ENCODE measurements at places on chromosomes 12 and 14.

GRCh38 chr14:73788701-73789551 is 62.7 kb upstream of the PTGR2 start:
- no peak for DNase-seq

DNA sequence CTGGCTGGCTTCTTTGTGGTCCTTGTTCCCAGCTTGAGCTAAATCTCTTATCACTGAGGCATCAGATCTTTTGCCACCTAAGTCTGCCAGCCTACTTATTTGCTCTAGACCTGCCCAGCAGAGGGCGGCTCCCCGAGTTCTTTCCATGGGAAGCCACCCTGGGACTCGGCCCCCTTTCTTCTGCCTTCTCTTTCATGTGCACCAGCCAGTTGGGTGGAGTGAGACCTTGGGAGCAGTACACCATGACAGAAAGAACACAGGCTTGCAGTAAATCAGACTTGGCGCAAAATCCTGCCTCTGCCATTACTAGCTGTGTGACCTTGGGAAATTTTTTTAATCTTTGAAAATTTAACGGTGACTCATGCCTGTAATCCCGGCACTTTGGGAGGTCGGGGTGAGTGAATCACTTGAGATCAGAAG is 7.4 kb downstream of the SMAGP start:
- peak; percentile 17 for DNase-seq

DNA sequence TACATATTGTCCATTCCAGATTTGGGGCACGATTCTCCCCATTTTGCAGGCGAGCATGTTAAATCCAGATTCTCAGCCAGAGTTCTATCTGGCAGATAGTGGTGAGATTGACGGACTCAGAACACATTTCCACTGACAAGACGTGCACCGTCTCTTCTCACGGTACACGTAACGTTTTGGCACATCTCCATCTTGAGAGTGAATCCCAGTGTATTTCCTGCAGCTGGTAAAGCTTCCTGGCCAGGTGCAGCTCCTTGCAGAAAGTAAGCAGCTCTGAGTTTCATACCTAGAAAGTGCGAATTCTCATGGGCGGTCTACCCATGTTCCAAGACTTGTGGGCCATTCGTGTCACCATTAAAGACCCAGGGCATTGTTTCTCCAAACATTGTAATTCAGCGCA is 102.6 kb downstream of the TSPAN9 start:
- DNase-seq: no peak

GRCh38 chr14:102819747-102820330 is 42.6 kb downstream of the TRAF3 start:
- DNase-seq: no peak

GRCh38 chr12:49044660-49045059 is 15.9 kb downstream of the KMT2D start:
- DNase-seq: no peak

DNA sequence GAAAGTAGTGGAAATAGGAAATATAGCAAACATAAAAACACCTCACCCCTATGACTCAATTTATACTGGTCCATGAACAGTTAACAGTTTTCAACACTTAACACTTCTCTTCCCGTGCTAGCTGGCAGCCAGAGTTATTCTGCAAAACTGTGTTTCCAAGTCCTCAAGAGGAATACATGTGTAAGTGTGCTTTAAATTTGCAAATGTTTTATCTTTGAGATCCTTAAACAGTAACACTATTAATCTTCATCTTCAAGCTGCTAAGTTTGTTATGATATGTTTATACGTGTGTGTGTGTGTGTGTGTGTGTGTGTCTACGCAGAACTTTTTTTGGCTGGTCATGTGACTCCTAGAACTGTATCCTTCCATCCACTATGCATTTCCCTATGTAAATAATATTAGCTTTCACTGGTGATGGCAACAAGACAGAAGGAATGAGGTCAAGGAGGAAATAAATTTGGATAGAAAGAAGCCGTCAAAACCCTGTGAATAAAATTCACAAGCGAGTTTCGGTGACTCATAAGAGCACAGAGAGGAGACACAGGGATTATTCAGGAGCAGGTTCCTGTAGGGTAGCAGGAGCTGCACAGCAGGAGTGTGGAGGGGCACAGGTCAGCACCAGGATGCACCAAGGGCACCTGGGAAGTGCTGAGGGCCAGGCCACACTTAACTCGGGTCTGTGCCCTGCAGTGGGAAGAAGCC is 105.9 kb upstream of the ETV6 start:
- no peak for DNase-seq

DNA sequence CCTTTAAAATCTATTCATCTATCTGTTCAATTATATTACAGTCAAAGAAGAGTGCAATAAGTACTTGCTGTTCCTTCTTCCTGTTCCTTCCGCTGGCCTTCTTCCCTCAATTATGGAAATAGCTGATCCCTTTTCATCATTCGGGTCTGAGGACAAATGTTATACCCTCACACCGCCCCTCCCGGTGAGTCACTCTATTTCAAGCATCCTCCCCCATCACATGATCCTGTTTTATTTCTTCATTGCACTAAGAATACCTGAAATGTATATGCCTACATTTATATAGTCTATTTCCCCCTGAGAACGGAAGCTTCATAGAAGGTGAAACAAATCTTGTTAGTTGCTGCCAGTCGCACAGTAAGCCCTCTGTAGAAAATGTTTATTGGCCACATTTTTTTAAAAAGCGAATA is 2.5 kb downstream of the SLC38A1 start:
- no peak for DNase-seq

DNA sequence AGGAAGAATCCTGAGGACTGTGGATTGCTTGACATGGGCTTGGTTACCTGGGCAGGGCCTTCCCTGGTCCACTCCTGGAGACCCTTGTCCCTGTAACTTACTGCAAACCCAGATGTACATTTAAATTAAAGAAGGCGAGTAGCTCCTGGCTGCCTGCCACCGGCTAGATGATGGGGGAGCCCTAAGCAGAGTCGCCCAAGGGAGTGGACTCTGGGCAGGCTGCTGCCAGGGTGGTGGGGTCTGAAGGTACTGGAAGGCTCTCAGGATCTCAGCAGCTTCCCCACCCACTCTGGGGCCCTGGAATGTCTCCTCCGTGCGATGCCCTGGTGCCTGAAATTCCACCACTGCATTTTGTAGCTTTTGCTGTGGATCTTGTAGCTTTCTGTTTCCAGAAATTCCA is 74.7 kb downstream of the FBXL14 start:
- DNase-seq: no peak

DNA sequence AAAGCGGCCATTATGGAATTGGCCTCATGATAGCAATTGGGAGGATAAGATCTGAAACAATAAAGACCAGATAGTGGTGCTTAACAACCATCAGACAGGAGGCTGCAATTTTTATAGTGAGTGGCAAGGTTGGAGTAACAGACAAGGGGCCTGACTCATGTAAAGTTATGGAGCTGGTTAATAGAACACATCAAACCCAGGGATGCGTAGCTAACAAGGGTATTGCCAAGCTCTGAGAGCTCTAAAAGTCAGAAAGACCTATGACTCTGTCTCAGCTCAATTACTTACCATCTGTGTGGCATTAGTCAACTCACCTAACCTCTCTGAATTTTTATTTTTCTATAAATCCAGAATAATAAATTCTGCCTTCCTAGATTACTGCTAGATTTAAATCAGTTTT is 1731.5 kb upstream of the FLRT2 start:
- DNase-seq: no peak

DNA sequence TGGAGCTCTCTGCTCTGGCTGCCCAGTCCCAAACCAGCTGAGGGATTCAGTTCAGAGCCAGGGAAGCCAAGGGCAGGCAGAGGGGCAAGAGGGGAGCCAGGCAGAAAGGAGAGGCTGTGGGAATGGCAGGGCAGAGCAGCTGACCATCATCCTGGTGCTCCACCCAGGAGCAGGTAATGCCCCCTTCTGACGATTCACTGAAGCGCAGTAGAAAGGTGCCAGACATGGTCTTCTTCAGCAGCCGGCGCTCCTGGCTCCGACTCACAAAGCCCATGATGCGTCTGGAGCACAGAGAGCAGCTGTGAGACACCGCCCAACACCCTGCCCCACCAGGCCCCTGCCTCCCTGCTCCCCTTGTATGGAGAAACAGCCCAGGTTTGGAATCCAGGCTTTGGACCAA is 8.0 kb downstream of the IL23A start:
- DNase-seq: no peak

DNA sequence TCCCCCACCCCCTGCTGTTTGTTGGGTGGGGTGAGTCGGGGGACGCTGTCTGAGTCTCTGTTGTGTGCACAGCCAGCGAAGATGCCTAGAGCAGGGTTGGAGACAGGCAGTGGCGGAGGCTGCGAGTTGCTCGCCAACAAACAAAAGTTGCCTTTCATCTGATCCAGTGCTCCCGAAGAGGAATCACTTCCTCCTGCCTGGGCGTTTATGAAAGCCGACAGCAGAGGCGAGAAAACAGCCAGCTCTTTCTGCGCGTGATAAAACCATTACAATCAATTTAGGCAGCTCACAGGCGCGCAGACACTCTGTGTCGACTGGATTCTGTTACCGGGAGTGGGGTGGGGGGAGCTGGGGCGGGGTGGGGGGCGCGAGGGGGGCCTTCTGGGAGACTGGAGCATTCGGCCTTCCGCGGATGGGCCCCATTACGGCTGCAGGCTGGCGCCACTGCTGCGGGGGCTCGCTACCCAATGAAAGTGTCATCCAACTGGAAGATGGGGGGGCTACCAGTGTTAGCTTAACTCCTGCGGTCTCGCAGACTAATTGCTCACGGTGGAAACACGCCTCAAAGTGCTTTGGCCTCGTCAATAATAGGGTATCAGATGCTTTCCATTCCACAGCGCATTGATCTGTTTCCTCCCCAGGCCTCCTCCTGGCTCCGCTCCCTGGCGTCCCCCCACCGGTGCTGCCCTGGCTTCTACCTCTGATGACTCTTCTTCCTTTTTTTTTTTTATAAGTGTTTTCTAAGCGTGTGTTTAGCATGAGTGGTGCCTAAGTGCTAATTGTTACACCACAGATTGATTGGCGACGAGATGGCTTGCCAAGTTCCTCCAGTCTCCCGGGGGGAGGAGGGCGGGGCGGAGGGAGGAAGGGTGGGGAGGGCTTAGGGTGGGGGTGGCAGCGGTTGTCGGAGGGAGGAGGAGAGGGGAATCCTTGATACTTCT is 678.4 kb downstream of the MED13L start:
- no peak for DNase-seq

GRCh38 chr12:92030618-92031017 is 115.0 kb downstream of the BTG1 start:
- DNase-seq: peak; percentile 71

- DNase-seq: no peak
These were observed 5.3 kb upstream of the CEP128 start for GRCh38 chr14:80946797-80947196.

DNA sequence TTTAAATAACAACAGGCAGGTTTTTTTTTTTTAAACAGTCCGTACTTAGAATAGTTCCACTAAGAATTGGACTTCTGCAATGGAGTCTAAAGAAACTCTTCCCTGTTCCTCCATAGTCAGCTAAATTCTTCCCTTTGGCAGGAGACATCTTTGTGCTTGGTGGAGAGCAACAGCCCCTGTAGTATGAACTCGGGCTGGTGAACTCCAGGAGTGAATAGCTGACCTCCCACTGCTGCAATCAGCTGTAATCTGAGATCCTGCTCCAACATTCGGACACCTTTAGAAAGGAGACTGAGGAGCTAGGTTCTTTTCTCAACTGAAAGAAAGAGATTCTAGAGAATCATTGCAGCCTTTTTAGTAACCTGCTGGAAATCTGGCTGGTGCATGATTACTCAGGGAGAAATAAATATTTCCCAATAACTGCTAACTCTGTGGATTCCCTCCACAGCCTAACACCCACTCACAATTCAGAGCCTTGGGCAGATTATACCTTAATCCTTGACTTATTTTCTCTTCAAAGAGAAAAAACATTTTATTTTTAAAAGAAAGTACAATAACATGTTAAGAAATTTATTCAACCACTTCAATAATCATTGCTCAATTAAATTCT is 25.6 kb upstream of the DBX2 start:
- DNase-seq: no peak

DNA sequence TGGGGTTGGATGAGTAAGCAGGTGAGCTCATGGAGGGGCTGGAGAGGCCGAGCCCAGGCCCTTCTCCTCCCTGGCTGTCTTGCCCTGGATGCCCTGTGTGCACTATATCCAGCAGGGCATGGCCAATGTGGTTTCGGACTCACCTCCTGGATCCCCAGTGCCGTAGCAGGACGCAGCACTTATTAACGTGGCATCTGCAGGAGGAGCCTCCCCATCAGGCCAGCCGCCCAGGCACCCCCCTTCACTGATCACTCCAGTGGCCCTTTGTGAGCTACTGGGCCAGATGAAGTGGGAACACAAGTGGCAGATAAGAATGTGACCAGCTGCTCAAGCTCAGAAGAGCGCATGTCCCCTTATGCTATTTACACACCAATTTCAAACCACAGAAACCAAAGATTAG is 43.1 kb upstream of the DICER1 start:
- no peak for DNase-seq

DNA sequence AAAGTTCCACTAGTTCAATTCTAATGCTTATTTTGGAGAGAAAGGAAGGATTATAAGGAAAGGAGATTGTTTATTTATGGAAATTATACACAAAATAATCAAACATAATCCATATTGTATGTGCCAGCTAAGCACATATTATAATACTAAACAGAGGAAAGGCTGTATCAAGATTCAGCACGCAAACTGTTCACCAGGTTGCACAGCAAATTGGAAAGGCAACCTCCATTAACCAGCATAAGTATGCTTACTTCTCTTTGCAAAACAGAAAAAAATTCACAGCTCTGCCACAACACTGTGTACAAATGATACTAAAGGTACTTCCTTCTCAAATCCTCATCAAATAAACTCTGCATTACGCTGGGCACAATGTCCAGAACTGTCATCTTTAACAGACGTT is 146.3 kb downstream of the MED13L start:
- no peak for DNase-seq

DNA sequence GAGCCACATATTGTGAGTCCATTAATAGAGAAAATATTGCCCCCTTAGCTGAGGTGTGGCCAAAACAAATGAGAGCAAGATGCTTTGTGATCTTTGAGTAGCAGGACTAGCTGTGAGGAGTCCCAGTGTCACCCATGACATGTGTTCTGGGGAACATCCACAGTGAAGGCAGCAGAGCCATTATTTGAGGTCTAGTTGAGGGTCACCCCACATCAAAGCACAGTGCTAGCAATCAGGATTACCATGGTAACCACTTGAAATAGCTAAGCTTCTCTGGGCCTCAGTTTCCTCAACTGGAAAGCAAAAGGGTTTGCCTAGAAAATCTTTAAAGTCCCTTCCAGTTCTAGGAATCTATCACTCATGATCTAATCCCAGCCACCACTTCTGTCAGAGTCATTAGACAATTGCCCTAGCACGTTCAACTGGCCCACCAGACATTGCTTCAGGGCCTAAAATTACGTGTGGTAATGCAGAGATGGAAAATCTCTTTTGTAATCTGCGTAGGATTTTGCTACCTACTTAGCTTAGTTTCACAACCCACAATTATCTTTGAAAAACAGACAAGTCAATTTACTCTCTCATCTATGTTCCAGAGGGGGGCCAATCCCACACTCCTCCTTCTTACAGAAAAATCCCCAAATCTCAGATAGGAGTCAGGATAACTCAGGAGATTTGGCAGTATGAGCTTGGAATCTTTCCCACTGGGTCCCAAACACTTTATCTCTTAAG is 251.2 kb upstream of the EGLN3 start:
- no peak for DNase-seq

GRCh38 chr14:87830443-87831096 is 162.4 kb downstream of the GALC start:
- DNase-seq: no peak

GRCh38 chr14:68777644-68778043 is 15.2 kb downstream of the ZFP36L1 start:
- no peak for DNase-seq

Measured in T-helper 2 cell (primary cell).